ENCODE measurements at places on chromosomes 1 and 21. TPM values are rescaled to one million over a fixed set of nuclear protein-coding genes. Genes with fewer than 3 reads are reported as not detected.

- H3K27ac ChIP-seq = no peak overlapping the region
- DNase-seq = no peak
- no peaks in the 10 kb centered on the region for H3K4me1 ChIP-seq
- H3K27me3 ChIP-seq = no peaks in the 10 kb centered on the region
- H3K4me3 ChIP-seq = no peak overlapping the region
Observed at GRCh38 chr1:99062192-99062591, 57.5 kb upstream of the PLPPR5 start.

DNA sequence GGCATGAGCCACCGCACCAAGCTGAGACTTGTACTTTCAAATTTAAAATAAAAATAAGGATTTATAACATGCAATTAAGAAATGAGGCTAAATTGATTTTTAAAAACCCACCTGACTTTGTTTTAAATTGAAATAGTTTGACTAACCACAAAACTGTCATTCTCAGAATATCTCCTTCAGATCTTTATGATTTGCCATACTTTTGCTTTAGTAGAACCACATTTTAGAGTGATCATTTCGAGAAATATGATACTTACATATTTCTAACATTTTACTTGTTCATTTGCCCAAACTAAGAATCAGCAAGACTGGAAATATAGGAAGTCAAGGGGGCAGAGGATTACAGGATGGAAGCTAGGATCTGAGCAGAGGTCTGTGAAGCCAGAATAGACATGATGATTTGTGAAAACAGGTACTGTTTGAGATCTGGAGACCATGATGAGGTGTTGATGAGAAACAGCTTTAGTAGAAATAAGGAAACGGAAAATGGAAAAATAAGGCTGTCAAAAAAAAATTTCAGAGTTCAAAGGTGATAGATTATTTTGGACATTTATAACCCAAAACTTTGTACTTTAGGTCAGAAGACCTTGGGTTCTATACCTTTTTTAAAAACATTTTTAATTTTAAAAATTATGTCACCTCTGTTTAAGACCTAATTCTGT lies 44.8 kb downstream of the GIPC2 start:
- no peak overlapping the region for H3K27ac ChIP-seq
- H3K36me3 ChIP-seq = no peaks in the 10 kb centered on the region
- no peaks in the 10 kb centered on the region for H3K27me3 ChIP-seq
- DNase-seq = no peak
- no peak overlapping the region for H3K4me3 ChIP-seq

- peak overlapping the region; percentile 83 for H3K27ac ChIP-seq
- peaks cover 41% of the 10 kb centered on the region for H3K4me1 ChIP-seq
- no peak for DNase-seq
- H3K27me3 ChIP-seq = no peaks in the 10 kb centered on the region
- H3K36me3 ChIP-seq = no peaks in the 10 kb centered on the region
Observed at GRCh38 chr1:23101101-23101827, 67.4 kb downstream of the LUZP1 start.

DNA sequence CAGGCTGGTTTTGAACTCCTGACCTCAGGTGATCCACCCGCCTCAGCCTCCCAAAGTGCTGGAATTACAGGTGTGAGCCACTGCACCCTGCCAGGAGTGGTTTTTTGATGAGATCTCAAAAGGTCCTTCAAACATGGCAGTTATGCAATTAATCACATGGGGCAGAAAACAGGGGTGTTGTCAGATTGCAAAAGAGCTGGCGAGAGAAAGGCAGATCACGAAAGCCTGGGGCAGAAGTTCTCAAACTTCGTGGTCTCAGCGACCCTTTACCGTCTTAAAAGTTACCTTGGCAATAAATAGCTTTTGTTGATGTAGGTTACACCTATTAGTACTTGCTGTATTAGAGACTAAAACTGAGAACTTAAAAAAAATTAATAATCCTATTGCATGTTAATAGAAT lies 16.1 kb downstream of the CNR2 start:
- H3K27me3 ChIP-seq = peaks cover 12% of the 10 kb centered on the region
- H3K27ac ChIP-seq = no peak overlapping the region
- H3K4me3 ChIP-seq = no peak overlapping the region
- H3K36me3 ChIP-seq = no peaks in the 10 kb centered on the region

GRCh38 chr1:223843934-223844786 lies 1.6 kb downstream of the TP53BP2 start:
- peaks cover 5% of the 10 kb centered on the region for H3K4me1 ChIP-seq
- H3K4me3 ChIP-seq = peak overlapping the region; percentile 90
- H3K27me3 ChIP-seq = no peaks in the 10 kb centered on the region
- peak overlapping the region; percentile 97 for H3K27ac ChIP-seq
- DNase-seq = no peak

DNA sequence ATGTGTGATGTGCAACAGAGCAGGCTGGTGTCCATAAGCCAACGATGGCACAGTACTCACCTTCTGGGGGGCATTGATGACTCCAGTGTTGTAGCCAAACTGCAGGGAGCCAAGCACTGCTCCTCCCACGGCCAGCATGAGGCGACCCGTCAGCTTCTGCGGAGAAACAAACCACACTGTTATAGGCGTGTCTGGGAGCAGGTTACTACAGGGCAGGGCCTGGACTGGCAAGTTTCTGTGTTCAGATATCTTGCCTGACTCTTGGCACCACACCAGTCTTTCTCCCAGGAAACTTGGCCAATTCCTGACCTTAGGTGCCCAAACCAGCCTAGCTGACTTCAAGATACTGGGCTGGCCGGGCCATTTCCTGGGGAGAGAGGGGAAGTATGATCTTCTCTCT lies 15.5 kb downstream of the SLC2A1 start:
- peaks cover 4% of the 10 kb centered on the region for H3K36me3 ChIP-seq
- DNase-seq = no peak
- peaks cover 19% of the 10 kb centered on the region for H3K4me1 ChIP-seq
- no peak overlapping the region for H3K27ac ChIP-seq
- H3K4me3 ChIP-seq = no peak overlapping the region

GRCh38 chr1:234776256-234776875 lies 166.4 kb upstream of the IRF2BP2 start:
- DNase-seq = no peak
- H3K36me3 ChIP-seq = no peaks in the 10 kb centered on the region
- no peak overlapping the region for H3K27ac ChIP-seq
- no peak overlapping the region for H3K4me3 ChIP-seq
- H3K4me1 ChIP-seq = peaks cover 6% of the 10 kb centered on the region

DNA sequence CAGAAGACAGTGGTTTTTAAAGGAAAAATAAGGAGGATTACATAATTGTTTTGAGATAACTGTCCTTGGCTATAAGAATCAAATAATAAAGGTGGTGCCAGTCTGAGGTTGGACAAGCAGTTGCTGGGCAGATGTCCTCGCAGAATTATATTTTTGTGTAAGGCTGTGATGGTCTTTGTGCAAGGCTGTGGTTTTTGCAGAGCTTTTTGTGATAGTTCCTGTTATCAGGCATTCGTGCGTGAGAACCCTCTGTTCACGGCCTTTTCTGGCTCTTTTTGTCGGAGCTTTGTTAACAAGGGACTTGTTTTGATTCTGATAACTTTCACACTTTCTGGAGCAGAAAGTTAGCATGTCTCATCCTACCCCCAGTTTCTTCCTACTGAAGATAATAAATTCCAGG lies 33.4 kb downstream of the SH3BP5L start:
- H3K4me1 ChIP-seq = no peaks in the 10 kb centered on the region
- no peak for DNase-seq
- H3K36me3 ChIP-seq = no peaks in the 10 kb centered on the region
- H3K27me3 ChIP-seq = no peaks in the 10 kb centered on the region
- H3K4me3 ChIP-seq = no peak overlapping the region

- no peaks in the 10 kb centered on the region for H3K27me3 ChIP-seq
- H3K4me3 ChIP-seq = no peak overlapping the region
- no peaks in the 10 kb centered on the region for H3K4me1 ChIP-seq
Observed at GRCh38 chr1:186496171-186496851, 35.4 kb upstream of the PDC start.

DNA sequence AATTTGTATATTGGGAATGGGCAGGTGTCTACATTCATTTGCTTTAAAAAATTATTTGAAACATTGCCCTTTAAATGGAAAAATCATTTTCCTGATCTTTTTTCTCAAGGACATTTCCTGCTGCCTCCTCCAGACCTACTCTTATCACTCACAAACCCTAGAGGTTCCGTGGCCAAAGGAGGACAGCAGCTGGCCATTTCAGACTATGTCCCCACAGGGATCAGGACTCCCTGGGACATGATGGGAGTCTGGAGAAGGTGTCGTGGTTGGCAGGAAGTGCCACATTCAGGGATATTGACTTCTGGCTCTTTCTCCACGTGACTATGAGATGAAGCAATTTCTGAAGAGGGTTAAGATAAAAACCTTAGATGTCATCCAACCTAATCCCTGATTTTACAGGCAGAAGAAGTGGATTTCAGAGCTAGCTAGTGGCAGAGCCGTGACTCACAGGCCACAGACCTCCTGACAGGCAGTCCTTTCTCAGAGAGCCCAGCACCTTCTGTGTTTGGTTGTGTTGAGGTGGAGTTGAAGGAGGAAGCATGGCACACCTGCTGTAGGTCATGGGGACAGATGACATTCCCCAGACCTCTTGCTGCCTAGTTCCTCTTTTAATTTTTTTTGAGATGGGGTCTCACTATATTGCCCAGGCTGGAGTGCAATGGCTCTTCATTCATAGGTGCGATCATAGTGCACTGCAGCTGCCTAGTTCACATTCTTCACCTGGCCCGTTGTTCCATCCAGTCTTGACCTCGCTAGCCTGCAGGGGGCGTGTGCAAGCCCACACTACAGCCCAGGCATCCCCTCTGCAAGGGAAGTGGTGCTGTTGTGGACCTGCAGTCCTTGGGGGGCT lies 25.5 kb upstream of the IL10 start:
- H3K4me1 ChIP-seq = peaks cover 2% of the 10 kb centered on the region
- no peak overlapping the region for H3K4me3 ChIP-seq
- DNase-seq = no peak
- H3K27me3 ChIP-seq = no peaks in the 10 kb centered on the region
- no peak overlapping the region for H3K27ac ChIP-seq
- H3K36me3 ChIP-seq = no peaks in the 10 kb centered on the region

GRCh38 chr21:15159382-15160020 lies 94.7 kb upstream of the NRIP1 start:
- H3K4me3 ChIP-seq = no peak overlapping the region
- H3K27me3 ChIP-seq = no peaks in the 10 kb centered on the region
- no peak overlapping the region for H3K27ac ChIP-seq
- DNase-seq = peak; percentile 48
- H3K4me1 ChIP-seq = no peaks in the 10 kb centered on the region

DNA sequence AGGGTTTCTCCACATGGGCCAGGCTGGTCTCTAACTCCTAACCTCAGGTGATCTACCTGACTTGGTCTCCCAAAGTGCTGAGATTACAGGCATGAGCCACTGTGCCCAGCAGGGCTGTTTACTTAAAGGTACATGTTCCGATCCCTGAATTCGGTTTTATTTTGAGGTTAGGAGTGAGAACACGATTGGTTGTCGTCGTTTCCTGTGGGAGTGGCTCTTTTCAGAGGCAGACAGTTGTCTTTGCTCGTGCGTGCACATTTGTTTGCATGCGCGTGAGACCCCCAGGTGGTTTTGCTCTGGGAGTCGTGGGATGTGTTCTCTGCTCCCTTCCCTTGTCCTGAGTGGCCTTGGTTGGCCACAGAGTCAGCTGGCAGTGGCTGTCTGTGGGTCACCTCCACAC lies 60.2 kb downstream of the SKI start:
- no peak for DNase-seq
- H3K4me3 ChIP-seq = no peak overlapping the region
- no peaks in the 10 kb centered on the region for H3K36me3 ChIP-seq
- H3K27ac ChIP-seq = no peak overlapping the region

DNA sequence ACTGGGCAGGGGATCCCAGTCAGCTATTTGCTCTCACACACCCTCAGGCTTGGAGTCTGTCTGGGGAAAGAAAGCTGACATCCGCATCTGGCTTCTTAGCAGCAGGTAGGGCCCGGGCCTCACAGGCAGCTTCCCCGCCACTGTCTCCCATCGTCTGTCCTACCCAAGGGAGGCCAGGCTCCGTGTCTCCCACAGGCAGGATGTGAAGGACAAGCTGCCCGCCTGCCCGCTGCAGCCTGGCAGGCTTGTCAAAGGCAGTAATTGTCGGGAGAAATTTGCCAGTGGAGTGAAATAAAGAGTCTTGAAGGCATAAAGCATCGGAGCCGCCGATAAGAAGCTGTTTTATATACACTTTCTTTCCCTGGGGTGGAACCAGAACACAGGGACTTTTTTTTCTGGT lies 44.0 kb upstream of the DISP3 start:
- H3K27ac ChIP-seq = no peak overlapping the region
- no peak overlapping the region for H3K4me3 ChIP-seq
- no peaks in the 10 kb centered on the region for H3K36me3 ChIP-seq
- no peaks in the 10 kb centered on the region for H3K4me1 ChIP-seq
- no peaks in the 10 kb centered on the region for H3K27me3 ChIP-seq

DNA sequence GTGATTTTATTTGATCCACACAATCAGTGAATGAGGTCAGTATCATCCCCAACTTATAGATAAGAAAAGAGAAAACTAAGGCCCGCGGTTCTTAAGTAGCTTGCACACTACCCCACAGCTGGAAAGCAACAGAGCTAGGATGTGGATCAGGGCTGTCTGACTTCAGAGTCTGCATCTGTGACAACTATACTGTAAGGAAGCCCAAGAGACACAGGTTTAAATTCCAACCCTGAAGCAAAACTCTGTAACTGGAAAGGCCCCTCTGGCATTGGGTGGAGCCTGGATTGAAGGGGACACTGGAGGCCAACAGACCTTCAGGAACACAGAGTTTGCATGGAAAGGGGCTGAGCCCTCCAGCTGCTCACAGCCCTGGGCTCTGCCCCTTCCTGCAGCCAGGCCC lies 40.2 kb downstream of the LGR6 start:
- H3K4me3 ChIP-seq = no peak overlapping the region
- peaks cover 12% of the 10 kb centered on the region for H3K27me3 ChIP-seq
- H3K27ac ChIP-seq = no peak overlapping the region
- DNase-seq = no peak
- H3K4me1 ChIP-seq = peaks cover 13% of the 10 kb centered on the region
- no peaks in the 10 kb centered on the region for H3K36me3 ChIP-seq

- H3K4me1 ChIP-seq = no peaks in the 10 kb centered on the region
- H3K4me3 ChIP-seq = no peak overlapping the region
- no peaks in the 10 kb centered on the region for H3K36me3 ChIP-seq
- peak; percentile 34 for DNase-seq
Observed at GRCh38 chr1:72051538-72051937, 230.8 kb downstream of the NEGR1 start.

GRCh38 chr1:38089712-38090360 lies 43.2 kb upstream of the POU3F1 start:
- no peaks in the 10 kb centered on the region for H3K27me3 ChIP-seq
- no peaks in the 10 kb centered on the region for H3K4me1 ChIP-seq
- H3K4me3 ChIP-seq = no peak overlapping the region
- H3K36me3 ChIP-seq = no peaks in the 10 kb centered on the region

Gene OR10J1
- total RNA-seq = not detected

Gene SPRR1A
- total RNA-seq = not detected

Gene ATP6V0B
- 102 TPM for total RNA-seq

Gene LRRC71
- total RNA-seq = not detected

Gene NCAM2
- total RNA-seq = 8.5 TPM

Gene ARHGAP30
- total RNA-seq = not detected

Gene PTPN7
- total RNA-seq = not detected

Gene S100B
- not detected for total RNA-seq

Gene UMODL1
- total RNA-seq = not detected

Gene TCHH
- total RNA-seq = not detected

Data from fibroblast of lung (primary cell).